ENCODE measurements at places on chromosomes 1 and 21.

GRCh38 chr1:147377263-147378246, 135.1 kb downstream of the CHD1L start:
- no peak for DNase-seq

DNA sequence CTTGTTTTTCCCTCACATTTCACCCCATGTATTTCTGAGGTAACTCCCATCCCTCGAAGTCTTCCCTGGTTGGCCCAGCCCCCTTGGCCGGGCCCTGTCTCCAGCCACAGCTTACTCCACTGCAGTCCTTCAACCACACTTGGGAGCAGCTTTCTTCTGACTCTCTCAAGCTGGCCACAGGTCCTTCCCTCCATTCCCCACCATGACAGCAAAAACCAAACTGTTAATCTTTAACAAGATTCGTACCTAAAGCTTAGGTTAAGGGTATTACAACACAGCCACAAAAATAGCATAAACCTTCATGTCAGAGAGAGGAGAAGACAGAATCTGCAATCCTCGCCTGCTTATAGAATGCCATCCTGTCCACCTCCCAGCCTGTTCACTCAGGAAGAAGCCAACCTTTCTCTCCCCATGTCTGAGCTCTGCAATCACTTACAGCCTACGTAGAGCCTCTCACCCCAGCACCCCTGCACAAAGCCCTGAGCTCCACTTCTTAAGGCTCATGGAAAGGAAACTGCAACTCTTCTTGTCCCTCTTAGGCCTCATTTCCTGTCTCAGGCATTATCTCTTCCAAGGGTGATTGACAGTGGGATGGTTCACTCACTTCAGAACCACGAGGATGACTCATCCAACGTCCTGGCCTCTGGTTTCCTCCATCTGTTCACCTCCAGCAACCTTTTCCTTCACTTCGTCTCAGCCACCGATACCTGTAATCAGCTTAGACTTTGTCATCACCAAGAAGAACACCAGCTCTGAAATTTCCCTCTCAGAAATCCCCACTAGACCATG, 72.8 kb downstream of the CD2 start:
- no peak for DNase-seq

- no peak for DNase-seq
Measured at GRCh38 chr1:44227211-44227610, 13.9 kb downstream of the DMAP1 start.

GRCh38 chr21:32979598-32980268, 46.0 kb upstream of the OLIG2 start:
- no peak for DNase-seq

- DNase-seq = no peak
Measured at GRCh38 chr21:32197896-32198295, 81.0 kb downstream of the MIS18A start.

GRCh38 chr1:44229435-44230167, 16.3 kb downstream of the DMAP1 start:
- DNase-seq = no peak

DNA sequence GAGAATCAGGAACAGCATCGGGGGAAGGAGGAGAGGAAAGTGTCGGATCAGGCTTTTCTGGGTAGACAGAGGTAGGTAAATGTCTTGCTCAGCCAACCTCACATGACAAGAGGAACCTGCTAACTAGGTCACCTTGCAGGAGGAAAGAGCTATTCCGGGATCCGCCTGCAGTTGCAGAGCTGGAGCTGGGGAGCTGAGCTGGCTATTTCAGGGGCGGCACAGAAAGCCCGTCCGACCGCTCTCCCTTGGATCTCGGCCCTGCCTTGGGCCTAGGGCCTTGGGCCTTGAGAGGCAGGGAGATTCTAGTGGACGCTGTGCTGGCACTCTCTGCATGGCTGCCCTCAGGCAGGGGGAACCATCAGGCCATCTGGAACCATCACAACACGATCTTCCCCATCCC, 56.5 kb upstream of the CTPS1 start:
- DNase-seq = no peak

GRCh38 chr1:219716611-219717114, 103.8 kb upstream of the ZC3H11B start:
- DNase-seq = no peak

- DNase-seq = no peak
Measured at GRCh38 chr1:21292984-21293536, 2.8 kb upstream of the ECE1 start.

DNA sequence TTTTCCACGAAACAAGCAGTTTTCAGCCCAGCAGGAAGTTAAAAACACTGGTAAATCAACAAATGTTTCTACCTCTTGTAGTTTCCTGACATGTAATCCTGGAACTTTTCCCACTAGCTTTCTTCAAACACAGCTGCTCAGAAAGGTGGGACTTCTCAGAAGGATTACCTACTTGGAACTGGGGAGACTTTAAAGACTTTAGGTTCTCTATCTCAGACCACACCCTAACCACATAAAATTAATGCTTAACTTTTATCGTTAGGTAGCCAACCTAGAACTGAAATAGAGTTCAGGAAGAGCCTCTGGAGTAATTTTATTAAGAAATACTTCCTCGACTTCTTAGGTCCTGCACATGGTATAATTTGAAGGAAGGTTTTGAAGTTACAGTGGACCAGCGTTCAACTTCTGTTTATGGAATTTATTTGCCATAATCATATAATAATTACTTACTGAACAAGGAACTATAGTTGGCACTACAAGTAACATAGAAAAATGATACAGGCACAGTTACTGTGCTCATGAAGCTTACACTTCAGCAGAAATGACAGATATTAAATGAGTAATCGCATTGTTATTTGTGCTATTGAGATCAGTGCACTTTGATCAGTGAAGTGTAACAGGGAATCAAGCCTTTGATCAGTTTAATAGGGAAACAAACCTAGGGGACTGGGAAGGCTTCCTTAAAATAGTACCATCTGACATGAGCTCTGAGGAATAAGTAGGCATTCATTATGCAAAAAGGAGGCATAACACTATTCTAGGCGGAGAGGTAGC, at the start of gene BCL2L15:
Gene BCL2L15 (minus strand): TSS at position 180 of the 774 bp plus-strand sequence. CDS start 206 bp downstream, outside the sequence.
- DNase-seq = no peak

DNA sequence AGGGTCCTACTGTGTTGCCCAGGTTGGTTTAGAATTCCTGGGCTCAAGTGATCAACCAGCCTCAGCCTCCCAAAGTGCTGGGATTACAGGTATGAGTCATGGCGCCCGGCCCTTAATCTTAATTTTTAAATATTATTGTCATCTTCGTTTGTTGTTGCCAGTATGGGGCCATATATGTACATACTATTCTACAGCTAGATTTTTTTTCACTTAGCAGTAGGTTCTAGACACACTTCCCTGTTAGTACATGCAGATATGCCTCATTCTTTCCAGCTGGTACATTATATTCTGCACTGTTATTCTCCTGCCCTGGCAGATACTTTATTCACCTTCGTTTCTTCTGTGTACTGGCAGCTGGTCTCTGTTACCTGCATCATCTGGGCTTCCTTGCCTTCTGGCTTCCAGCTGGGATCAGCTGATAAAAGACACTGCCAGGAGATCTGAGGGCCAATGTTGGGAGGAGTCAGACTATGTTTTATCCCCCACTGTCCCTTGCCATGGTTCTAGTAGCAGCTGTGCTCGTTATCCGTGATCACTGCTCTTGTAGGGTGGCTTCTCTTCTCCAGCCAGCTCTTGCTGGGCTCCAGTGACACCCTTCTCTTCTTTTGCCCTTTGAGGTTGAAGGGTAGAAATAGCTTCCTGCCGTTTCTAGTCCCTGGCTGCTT, 24.7 kb downstream of the ST3GAL3 start:
- DNase-seq = no peak

DNA sequence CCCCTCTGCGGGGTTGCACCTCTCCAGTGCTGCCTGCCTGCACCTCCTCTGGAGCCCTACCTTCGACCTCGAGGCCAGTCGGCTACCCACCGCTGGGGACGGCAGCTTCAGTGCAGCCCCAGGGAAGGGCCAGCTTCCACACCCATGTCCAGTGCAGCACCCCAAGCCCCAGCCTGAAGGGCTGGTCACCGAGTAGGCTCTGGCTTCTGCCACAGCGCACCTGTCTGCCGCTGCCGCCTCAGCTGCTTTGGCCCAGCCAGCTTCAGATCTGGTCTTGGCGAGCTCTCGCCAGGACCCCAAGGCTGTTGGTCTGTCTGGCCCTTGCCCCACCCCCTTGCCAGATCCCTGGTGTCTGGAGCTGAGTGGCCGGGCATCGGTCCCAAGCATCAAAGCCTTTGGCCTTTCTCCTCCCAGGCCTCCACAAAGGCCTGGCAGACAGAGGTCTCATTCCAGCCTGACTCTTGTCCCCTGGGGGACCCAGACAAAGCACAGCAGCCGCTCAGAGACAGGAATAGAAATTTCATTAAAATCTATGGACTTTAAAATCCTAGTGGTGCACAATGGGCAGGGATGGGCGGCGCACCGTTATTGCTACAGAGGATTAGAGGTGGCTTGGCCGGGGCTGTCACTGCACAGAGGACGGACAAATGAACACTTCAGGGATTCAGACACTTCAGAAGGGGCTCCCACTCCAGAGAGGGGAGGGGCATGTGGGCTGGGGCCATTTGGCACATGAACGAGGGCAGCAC, 4.8 kb downstream of the CCDC24 start:
- no peak for DNase-seq

GRCh38 chr1:179510038-179510437, 65.7 kb downstream of the NPHS2 start:
- no peak for DNase-seq

DNA sequence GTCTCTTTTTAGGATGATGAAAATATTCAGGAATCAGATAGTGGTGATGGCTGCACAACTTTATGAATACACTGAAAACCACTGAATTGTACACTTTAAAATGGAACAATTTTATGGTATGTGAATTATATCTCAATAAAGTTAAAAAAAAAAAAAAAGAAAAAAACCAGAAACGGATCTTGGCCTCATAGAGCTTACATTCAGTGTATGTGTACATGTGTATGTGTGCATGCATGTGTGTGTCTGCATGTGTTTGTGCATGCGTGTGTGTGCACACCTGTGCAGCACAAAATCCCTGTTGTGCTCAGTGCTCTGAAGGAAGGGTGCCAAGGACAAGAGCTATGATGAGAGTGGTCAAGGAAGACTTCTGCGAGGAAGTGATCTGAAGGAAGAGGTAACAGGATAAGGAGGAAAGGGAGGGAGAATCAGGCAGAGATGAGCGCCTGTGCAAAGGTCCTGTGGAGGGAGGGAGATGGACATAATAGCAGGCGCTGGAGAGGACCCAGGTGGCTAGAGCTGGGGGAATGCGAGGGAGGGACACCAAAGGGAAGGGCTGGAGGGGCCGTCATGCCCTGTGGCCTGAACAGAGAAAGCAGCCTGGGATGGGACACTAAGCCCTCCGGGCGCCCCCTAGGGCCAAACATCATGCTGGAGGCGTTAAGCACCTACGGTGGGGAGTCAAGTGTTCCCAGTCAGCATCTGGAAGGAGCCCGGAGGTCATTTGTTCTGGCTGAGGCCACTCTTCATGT, 25.2 kb downstream of the NKAIN1 start:
- DNase-seq = no peak

- DNase-seq = no peak
Measured at GRCh38 chr1:116923421-116923820, 13.7 kb downstream of the PTGFRN start.

DNA sequence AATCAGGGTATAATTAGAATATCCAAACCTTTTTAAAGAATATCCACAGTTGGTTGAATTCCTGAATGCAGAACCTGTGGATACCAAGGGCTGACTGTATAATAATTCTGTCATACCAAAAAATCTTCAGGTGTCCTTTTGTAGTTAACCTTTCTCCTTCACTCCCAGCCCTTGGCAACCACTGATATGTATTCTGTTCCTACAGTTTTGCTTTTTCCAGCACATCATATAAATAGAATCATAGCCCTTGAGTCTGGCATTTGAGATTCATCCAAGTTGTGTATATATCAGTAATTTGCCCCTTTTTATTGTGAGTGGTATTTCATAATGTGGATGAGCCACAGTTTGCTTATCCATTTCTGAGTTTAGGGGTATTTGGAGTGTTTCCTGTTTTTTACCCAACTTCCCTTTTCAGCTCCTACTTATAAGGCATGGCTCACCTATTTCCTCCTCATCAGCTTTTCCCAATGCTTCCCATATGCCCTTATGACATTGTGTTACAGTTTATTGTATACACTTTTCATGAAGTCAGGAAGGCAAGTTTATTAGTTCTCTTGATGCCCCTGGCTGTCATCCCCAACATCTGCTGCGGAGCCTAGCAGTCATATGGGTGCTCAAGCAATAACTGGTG, 35.0 kb upstream of the AGO1 start:
- no peak for DNase-seq

DNA sequence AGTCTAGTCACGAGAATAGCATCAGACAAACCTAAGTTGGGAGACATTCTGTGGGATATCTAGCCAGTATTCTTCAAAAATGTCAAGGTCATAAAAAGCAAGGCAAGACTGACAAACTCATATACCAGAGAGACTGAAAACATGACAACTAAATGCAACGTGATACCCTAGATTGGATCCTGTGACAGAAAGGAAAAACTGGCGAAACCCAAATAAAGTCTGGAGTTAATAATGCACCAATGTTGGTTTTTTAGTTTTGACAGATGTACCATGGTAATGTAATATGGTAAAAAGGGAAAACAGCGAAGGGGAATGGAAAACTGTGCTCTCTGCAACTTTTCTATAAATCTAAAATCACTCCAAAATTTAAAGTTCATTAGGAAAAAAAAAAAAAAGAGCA, 64.5 kb downstream of the EPS15 start:
- DNase-seq = no peak

All from activated CD8-positive, alpha-beta memory T cell treated with anti-CD3 and anti-CD28 coated beads for 1 hour (primary cell).